Bone marrow (tissue), 2 donors: ENCODE measurements at places on chromosomes 6 and 20.

- no peak for DNase-seq
Measured at GRCh38 chr6:11947063-11947462, 65.0 kb upstream of the HIVEP1 start.

DNA sequence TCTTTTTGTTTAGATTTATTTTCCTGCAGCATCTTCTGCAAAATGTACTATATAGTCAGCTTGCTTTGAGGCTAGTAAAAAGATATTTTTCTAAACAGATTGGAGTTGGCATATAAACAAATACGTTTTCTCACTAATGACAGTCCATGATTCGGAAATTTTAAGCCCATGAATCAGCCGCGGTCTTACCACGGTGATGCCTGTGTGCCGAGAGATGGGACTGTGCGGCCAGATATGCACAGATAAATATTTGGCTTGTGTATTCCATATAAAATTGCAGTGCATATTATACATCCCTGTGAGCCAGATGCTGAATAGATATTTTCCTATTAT is 3.2 kb downstream of the FOXC1 start:
- DNase-seq, result no peak

DNA sequence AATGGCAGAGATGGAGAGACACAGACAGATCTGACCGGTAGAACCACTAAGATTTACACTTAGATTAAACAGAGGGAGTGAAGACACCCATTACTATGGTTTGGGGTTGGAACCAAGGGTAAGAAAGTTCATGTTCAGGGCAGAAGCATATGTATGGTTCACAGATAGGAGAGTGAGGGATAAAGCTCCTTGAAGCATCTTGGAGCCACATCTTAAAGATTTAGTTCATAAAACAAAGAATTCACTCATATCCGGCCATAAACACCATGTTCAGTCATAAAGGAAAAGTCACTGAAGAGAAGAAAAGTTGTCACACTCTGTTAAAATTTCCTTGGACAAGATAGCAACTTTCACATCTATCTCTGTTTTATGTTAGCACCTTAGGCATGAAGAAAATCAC is 18.0 kb downstream of the STX7 start:
- no peak for DNase-seq

DNA sequence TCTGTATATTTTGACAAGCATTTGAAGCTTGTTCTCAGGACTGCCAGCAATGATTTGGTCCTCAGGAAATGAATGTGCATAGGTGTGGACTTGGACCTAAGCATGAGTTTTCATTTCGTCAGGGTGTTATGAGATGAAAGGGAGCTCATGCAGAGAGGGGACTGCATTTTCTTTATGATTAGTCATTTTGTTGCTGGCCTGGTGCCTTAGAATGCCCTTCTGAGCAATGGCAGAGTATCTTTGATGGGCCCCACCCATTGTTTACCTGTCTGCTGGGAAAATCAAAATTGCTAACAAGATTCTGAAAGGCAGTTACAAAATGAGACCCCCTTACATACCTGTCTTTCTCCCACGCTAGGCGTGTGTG is 51.5 kb upstream of the MTHFD1L start:
- DNase-seq, result no peak

- no peak for DNase-seq
Measured at GRCh38 chr20:20373091-20373571, 5.2 kb downstream of the INSM1 start.

- DNase-seq, result no peak
Measured at GRCh38 chr6:118581489-118581959, 33.4 kb downstream of the PLN start.

GRCh38 chr20:55273149-55273548 is 732.2 kb downstream of the CBLN4 start:
- DNase-seq, result no peak

GRCh38 chr6:80094017-80094416 is 12.5 kb upstream of the BCKDHB start:
- no peak for DNase-seq

- no peak for DNase-seq
Measured at GRCh38 chr6:159043947-159044346, 844 bp downstream of the TAGAP start.
